Dermis microvascular lymphatic vessel endothelial cell (primary cell): ENCODE measurements at places on chromosomes 16 and 17. TPM values are rescaled to one million over a fixed set of nuclear protein-coding genes. Genes with fewer than 3 reads are reported as not detected.
A peak's percentile ranks its signal among the peaks of the same experiment; 100 is the strongest.

DNA sequence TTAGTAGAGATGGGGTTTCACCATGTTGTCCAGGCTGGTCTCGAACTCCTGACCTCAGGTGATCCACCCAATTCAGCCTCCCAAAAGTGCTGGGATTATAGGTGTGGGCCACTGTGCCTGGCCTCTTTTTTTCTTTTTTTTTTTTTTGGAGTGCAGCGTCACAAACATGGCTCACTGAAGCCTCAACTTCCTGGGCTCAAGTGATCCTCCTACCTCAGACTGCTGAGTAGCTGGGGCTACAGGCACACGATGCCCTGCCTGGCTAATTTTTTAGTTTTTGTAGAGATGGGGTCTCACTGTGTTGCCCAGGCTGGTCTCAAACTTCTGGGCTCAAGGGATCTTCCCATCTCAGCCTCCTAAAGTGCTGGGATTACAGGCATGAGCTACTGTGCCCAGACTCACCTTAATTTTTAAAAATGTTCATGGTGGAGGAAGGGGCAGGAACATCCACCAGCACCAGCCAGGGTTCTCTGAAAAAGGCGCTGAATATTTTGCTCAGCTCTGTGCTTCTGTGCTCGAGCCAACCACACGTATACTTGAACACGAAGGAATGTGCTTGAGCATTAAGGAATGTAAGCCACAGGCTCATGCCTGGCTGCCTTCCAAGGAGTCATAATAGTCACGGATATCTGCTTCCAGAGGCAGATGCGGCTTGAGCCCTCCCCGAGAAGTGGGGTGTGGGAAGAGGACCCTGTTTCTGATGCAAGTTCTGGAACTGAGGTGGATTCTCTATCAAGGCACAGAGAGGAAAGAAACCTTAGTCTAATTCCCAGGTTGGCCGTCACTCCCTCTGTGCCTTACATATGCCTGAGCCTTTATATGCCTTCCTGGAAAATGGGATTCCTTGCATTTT, 65.5 kb upstream of the CREBBP start:
- DNase-seq = peak; percentile 73

DNA sequence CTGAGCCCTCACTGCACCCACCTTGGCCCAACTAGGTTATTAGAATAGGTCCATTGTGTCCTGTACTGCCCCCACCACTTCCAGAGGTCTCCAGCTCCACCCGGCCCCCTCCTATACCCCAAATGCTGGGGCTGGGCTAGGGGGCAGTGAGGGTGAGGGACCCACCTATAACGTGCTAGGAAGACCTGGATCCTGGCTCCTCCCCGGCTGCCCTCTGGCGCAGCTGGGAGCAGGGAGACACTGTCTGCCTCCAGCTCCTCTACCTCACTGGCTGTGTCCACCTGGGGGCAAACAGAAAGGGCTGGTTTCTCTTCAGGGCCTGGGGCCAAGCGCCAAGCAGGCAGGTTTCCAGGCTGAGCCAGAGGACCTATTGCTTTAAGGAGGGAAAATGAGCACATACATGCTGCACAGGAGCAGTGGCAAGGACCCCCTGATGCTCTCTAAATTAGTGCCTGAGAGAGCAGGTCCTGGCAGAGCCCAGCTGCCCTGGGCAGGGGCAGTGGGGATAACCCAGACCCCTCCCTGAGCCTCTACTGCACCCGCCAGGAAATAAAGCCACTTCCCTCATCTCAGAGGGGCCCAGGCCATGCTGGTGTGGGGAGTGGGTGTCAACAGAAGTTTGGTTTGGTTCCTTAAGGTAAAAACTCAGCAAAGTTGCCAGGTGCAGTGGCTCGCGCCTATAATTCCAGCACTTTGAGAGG, 12.2 kb downstream of the TSPOAP1 start:
- no peak for DNase-seq

DNA sequence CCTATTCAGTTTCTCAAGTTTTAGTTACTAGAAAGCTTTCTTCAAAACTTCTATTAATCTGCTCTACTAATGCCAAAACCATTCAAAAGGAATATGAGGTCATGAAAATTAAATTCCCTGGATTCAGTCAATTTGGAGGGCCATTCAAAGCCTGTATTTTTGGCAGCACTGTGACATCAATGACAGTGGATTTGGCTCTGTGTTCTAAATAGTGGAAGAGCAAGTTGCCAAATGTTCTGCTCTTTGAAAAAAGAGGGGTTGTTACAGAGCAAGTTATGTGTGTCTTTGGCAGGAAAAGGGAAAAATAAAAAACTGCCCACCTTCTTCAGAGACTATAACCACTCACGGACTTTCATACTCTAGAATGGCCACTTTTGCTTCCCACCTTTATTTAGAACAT, 3.2 kb upstream of the C16orf46 start:
- DNase-seq = no peak

Gene EVPLL
- not detected in 2 replicates for total RNA-seq

- DNase-seq = no peak
Measured at GRCh38 chr16:47646914-47647313, 185.8 kb downstream of the PHKB start.

DNA sequence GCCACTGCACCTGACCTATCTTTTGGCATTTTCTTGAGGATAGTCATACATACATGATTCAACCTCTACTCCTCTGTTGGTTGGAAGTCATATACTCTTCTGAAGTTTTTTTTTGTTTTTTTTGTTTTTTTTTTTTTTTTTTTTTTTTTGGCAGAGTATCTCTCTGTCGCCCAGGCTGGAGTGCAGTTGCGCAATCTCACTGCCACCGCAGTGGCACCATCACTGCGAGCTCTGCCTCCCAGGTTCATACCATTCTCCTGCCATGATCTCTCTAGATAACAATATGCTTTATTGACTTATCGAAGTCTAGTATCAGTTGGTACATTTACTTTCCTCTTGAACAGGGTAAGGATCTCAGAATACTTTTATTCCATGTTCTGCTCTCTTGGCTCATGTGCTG, 224.2 kb upstream of the WSCD1 start:
- DNase-seq = no peak

Gene FTO
- 39.4 and 65.4 TPM in 2 replicates for total RNA-seq

Gene MYH3
- under 0.01 and 0.25 TPM in 2 replicates for total RNA-seq

DNA sequence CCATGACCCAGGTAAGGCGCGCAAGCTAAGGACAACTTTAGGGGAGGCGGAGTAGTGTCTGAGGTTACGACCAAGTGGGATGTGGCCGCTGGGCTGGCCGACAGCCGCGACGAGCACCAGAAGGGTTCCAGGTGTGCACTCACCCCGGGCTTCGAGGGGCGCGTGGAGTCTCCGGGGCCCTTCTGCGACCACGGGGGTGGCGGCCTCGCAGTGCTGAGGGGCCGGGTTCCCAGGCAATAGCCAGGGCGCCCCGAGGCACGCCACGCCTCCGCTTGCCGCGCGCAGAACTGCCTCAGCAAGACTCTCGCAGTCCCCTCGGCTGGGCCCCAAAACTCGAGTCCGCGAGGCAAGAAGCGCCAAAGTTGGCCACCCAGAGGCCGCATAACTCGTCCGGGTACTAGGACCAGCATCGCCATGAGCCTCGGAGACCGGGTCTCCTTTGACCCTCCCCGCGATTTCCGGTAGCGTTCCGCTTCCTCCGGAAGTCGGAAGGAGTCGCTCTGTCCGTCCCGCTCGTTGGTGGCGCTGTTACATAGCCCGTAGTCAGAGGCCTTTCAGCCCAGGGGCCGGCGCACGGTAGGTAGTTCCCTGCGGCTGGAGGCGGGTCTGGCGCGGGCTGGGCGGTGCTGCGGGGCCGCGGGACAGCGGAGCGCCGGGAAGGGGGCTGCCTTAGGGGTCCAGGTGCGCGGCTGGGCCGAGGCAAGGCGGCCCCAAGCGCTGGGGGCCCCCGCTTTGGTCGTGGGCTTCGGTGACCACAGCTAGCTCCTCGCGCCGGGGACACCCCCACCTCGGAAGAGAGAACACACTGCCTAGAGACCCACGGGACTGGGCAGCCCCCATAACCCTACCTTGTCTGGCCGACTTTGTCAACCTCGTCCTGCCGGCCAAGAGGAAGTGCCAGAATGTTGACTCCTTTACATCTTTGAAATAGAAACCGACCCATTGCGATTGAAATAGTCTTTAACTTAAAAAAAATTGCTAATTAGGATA, at the start of the genes ADPRM and SCO1:
Gene ADPRM, plus strand, starts transcription at position 503 of the 990 bp plus-strand sequence. CDS start 7,333 bp downstream, outside the sequence.
Gene SCO1, minus strand, starts transcription at position 442 of the 990 bp plus-strand sequence. Its CDS starts 26 bp downstream, at position 416.
- DNase-seq = peak; percentile 88

DNA sequence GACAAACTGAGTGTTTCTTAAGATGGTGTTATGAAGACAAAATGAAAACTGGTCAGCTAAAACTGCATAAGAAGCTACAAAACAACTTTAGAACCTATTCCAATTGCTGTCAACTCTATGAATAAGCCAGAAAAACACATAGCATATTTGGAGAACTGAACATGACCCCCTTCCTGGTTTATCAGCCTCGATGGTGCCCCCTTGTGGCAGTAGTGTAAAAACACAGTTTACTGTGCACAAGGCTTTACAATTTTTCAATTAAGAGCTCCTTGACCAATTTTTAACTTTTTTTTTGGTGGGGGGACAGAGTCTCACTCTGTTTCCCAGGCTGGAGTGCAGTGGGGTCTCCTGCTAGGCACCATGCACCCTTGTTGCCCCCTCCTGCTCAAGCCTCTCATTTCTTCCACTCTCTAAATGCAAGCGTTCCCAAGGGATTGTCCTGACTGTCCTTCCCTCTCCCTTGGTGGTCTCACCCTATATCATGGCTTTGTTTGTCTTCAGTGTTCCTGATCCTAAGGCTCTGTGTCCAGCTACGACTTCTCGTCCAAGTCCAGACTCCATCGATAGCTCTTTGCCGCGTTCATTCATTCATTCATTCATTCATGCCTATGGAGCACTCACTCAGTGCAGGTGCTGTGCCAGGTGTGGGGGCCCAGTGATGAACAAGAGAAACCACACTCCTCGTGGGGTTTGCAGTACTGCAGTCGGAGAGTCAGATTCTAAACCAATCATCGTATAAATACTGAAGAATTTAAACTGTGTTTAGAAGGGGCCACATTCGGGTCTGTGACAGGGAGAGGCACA, 7.5 kb downstream of the EIF1 start:
- peak; percentile 75 for DNase-seq

DNA sequence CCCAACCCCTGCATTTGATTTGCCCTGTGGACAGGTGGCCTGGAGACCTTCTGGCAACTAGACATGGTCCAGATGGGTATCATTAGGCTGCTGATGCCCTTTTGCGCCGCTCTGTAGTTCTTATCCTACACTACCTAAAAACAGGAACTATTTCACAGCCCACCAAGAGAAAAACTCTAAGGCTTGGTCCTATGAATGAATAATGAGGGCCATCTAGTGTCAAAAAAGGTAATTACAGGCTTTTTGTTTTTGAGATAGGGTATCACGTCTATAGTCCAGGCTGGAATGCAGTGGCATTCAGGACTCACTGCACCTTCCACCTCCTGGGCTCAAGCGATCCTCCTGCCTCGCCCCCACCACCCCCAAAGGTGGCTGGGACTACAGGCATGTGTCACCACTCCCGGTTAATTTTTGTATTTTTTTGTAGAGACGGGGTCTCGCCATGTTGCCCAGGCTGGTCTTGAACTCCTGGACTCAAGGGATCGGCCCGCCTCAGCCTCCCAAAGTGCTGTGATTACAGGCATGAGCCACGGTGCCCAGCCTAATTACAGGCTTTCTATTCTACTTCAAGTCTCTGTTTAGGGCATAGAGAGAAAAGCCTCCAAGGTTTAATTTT, 20.9 kb downstream of the COIL start:
- peak; percentile 79 for DNase-seq

GRCh38 chr16:83802135-83802534, 5.6 kb upstream of the HSBP1 start:
- peak; percentile 73 for DNase-seq

Gene RILP
- 10.6 and 10.9 TPM in 2 replicates for total RNA-seq

Gene TMEM114
- total RNA-seq = not detected in 2 replicates

GRCh38 chr16:78300469-78300868, 201.0 kb downstream of the WWOX start:
- no peak for DNase-seq

GRCh38 chr16:70568601-70569237, 45.1 kb downstream of the SF3B3 start:
- no peak for DNase-seq
